Stimulated activated CD8-positive, alpha-beta memory T cell treated with anti-CD3 and anti-CD28 coated beads, Interleukin-7, amount 100 ng/mL, for 4 hours (primary cell): ENCODE measurements at places on chromosomes 6 and 20.

DNA sequence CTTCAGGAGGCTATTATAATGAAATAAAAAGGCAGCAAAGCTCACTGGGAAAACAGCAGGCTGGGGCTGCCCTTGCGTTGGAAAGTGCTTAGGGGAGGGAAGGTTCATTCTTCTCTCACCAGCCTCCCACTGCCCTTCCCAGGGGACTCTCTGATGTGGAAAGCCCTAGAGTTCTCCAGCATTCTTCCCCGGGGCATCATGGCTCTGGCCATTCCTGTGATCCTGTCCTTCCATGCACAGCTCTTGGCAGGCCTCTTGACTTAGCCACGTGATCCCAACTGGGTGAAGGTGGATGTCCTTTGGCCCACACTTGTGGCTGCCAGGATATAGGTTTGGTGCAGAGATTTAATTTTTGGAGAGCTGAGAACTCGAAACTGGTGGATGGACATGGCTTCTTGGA is 58.0 kb upstream of the ZNF831 start:
- no peak for DNase-seq

GRCh38 chr20:63248835-63249591 is 5.2 kb downstream of the NKAIN4 start:
- no peak for DNase-seq

DNA sequence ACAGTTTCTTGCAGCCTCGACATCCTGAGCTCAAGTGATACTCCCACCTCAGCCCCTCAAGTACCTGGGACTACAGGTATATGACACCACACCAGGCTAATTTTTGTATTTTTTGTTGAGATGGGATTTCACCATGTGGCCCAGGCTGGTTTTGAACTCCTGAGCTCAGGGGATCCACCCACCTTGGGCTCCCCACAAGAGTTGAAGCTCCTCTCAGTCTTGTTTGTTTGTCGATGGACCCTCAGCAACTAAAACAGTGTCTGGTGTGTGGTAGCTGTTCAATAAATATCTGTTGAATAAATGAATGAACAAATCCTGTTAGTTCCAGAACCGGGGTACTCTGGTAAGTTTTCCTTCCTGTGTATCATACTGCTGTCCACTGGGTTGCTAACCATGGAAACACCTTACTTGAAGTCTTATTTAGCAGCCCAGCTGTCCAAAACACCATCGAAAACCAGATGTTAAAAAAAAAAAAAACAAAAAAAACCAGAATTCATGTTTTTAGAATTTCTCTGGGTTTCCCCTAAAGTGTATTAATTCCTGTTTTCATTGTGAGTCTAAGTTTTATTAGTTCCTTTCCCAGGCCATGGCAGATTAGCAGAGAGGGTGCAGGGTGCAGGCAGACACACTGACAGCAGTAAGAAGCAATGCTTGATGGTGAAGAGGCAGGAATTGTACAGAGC is 7.8 kb upstream of the EZR start:
- no peak for DNase-seq

GRCh38 chr6:137981758-137982157 is 114.7 kb downstream of the TNFAIP3 start:
- no peak for DNase-seq
